Esophagus muscularis mucosa (tissue), 4 donors: ENCODE measurements at places on chromosomes 1 and 21. TPM values are rescaled to one million over a fixed set of nuclear protein-coding genes. Genes with fewer than 3 reads are reported as not detected.
A peak's percentile ranks its signal among the peaks of the same experiment; 100 is the strongest.

DNA sequence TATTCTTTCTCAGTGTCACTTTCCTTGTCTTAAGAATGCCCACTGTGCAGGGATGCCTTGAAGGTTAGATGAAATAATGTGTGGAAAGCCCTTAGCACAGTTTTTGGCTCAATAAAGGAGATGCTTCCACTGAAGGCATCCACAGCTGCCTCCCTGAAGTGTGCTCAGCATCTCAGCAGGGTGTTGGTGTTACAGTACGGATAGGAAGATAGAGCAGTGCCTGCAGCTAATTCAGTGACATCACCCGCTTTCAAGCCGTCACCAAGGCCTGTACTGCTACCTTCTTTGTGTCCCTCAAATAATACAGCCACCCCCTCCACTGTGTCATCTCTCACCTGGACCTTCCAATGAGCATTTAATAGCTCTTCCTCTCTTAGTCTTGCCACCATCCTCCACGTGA lies 59.0 kb downstream of the NDUFS5 start:
- no peak for DNase-seq

Gene PADI4
- total RNA-seq: 5.6 TPM

- no peak for DNase-seq
Measured at GRCh38 chr1:207140536-207140935, 36.5 kb downstream of the C4BPA start.

Gene HSD3B1
- total RNA-seq: not detected

Gene CELA3B
- not detected for total RNA-seq

Gene IL24
- total RNA-seq: not detected

Gene RHD
- total RNA-seq: not detected

- no peak for DNase-seq
Measured at GRCh38 chr1:167541003-167541402, 12.6 kb downstream of the CREG1 start.

Gene PLEKHM2
- total RNA-seq: 64.2 TPM

GRCh38 chr1:247114351-247115140 lies 10.4 kb upstream of the ZNF669 start:
- no peak for DNase-seq

Gene PAX7
- total RNA-seq: not detected

DNA sequence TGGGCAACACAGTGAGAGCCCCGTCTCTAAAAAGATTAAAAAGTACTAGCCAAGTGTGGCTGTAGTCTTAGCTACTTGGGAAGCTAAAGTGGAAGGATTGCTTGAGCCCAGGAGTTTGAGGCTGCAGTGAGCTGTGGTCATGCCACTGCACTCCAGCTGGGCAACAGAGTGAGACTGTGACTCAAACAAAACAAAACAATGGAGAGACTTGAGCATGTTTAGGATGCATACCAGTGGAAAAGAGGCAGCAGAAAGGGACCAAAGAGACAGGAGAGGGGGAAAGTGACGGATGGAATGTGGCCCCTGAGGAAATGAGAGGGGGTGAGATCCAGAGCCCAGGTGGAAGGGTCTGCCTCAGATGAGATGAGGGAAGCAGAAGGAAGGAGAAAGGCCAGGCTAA lies 358.9 kb downstream of the RPS6KC1 start:
- no peak for DNase-seq

Gene RNF220
- total RNA-seq: 112 TPM

- DNase-seq: no peak
Measured at GRCh38 chr1:86829321-86829720, 84.6 kb downstream of the SELENOF start.

Gene KIF14
- not detected for total RNA-seq

DNA sequence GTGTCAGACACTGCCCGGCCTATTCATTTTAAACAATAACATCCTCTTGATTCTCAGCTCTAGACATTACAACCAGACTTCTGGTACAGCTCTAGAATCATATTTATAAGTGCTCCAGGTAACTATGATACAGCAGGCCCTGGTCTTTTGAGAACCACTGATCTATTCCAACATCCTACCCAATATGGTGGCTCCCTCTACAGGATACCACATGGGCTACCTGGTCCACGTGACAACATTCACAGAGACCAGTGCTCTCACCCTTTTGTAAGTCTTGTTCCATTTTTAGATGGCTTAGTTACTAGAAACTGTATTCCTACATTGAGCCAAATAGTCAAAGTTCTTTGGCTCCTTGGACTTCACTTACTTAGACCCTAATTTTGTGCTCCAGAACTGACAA lies 102.9 kb downstream of the PTPN14 start:
- no peak for DNase-seq

Gene GCSAML
- 0.13 TPM for total RNA-seq

Gene FNDC5
- 10.7 TPM for total RNA-seq

Gene CELF3
- total RNA-seq: 0.33 TPM

- no peak for DNase-seq
Measured at GRCh38 chr1:8878448-8878697, at the start of gene ENO1. ENO1 (minus strand) TSS chr1:8878686; CDS start chr1:8874908, 3,778 bp downstream.

GRCh38 chr1:245121523-245121922 lies 33.3 kb upstream of the KIF26B start:
- no peak for DNase-seq

- DNase-seq: no peak
Measured at GRCh38 chr1:109531826-109532364, 7.8 kb upstream of the GPR61 start.

DNA sequence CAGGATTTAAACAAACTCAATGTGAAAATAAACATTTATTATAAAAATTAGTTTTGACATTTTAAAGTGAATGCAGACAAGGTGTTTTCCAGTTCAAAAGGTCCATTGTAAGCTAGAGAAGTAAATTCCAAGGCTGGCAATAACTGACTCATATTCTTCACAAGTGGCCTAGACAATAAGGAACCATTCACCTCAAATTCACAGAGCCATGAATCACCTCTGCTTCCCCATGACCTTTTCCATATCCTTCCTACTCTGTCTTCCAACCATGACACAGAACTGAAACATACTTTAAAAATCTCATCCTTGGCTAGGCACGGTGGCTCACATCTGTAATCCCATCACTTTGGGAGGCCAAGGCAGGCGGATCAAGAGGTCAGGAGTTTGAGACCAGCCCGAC lies 24.8 kb downstream of the F11R start:
- no peak for DNase-seq

DNA sequence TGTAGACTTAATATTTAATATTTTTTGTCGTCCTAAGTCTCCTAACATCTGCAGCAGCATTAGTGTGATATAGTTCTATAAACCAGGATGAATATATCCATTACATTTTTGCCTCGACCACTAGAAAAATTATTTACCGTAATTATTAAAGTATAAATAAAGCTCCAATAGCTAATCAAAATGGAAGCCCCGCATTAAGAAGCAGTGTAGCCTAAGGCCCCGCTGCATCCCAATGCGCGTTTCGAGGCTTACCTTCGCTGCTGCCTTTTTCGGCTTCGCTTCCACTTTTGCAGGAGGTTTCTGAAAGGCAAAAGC lies 891 bp downstream of the HMGN1 start:
- DNase-seq: no peak

GRCh38 chr1:241603731-241604245 lies 36.4 kb downstream of the CHML start:
- DNase-seq: no peak

Gene AMY1B
- 0.17 TPM for total RNA-seq

- DNase-seq: no peak
Measured at GRCh38 chr1:182668521-182669054, 15.8 kb downstream of the RGS8 start.

Gene TEDDM1
- not detected for total RNA-seq

- no peak for DNase-seq
Measured at GRCh38 chr1:61358770-61359455, 276.6 kb downstream of the NFIA start.

DNA sequence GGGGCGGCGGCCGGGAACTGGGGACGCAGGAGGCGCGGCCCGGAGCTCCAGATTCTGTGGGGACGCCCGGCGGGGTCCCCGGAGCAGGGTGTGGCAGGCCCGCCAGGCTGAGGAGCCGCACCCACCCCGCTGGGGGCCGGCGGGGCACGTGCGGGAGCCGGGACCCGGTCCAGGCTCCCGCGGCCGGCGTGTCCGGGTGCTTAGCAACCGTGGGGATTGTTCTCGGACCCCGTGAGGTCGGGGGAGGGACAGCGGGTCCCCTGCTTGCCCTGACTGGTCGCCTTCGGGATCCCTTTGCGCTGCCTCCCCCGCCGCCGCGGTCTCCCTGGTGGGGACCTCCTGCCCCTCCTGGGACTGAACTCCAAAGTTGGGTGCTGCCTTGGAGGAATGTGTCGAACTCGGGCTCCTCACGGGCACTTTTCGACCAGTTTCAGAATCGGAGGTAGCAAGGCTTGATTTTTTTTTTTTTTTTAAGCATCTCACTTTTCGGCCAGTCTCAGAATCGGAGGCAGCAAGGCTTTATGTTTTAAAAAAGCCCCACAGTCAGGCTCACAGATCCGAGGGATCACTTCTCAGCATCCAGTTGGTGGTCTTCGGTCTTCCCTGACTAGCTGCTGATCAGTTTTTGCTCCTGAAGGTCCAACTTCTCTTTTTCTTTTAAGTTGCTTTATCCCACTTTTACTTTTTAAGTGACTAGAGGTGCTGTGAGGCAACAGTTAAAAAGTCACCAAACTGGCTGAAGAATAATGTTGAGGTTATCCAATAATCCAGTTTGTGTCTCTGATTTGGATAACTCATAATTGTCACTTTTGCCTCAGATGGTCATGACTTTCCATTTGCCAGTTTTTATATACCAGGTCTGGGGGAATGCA lies 648 bp downstream of the FAM76A start:
- DNase-seq: no peak

DNA sequence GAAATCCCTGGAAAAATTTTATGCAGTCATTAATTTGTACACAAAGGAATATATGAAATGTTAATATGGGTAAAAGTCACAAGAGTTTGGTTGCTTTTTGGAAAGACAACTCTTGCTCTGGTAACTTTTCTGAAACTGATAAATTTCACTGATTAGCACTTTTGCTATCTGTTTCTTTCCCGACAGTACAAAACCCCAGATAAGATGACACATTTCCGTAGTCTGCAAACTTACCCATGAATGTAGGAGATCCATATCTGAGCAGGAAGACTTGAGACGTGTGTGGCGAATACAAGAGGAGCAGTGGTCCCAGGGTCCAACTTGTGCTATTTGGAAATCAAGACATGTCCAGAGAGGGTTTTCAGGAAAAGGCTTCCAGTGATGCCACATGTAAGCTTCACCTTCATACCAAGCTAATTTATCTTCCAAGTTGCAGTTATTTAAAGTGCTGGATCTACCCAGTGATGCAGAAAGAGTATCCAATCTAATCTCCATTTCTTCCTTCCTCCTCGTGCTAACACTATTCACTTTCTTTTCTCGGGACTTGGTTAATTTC lies 35.9 kb upstream of the SAMSN1 start:
- no peak for DNase-seq

Gene OLFML2B
- 6.4 TPM for total RNA-seq

- DNase-seq: no peak
Measured at GRCh38 chr1:235275836-235276235, 52.1 kb downstream of the ARID4B start.

DNA sequence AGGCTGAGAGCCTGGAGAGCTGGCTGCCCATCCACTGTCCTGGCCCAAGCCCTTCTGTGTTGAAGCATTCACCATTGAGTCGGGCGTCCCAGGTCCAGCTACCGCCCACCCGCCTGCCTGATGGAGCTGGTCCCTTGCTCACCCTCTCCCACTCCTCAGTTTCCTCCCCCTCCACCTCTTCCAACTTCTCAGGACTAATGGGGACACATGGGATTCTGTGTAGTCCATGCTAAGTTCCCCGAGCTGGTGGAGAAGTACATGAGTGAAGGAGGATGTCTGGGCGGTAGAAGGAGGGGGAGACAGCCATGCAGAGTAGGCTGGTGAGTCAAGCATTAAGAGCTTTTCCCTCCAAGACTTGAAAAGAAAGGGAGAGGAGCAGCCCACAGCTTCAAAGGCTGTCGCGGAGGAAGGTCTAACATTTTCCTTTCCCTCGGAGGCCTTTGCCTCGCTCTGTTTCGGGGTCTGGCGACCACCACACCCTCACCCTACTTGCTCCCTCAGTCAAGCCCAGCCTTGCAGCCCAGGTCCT lies 561 bp downstream of the SLC26A9 start:
- no peak for DNase-seq

GRCh38 chr1:180614730-180615129 lies 17.1 kb upstream of the XPR1 start:
- DNase-seq: no peak

GRCh38 chr1:18899363-18900049 lies 2.8 kb downstream of the ALDH4A1 start:
- no peak for DNase-seq

DNA sequence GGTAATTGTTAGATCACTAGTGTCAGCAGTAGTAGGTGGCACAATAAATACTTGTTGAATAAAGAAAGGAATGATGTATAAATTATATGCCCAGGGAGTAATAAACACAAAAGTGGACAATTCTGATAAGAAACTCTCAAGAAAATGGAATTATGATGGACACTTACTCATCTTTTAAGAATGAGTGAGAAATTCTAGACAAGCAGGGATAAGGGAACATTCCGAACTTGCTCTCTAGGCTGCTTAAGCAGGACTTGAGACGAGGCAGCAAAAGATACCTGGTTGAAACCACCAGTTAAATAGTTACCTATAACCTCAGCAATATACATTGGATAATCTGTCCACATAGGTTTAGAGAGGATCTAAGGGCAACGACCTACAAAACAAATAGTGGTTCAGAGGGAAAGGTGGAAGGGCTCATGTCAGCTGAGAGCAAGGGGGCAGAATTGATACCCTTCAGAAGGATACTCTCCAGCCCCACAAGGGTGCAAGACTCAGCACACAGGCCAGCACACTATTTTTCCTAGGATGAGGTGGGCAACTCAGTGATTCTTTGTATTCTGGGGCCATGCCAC lies 46.3 kb downstream of the XCL2 start:
- DNase-seq: no peak

- DNase-seq: no peak
Measured at GRCh38 chr1:215719552-215719951, 152.4 kb downstream of the KCTD3 start.

- peak; percentile 96 for DNase-seq
Measured at GRCh38 chr1:156090840-156091188, 8.5 kb upstream of the MEX3A start.
